ENCODE measurements at places on chromosomes 7 and 10.

DNA sequence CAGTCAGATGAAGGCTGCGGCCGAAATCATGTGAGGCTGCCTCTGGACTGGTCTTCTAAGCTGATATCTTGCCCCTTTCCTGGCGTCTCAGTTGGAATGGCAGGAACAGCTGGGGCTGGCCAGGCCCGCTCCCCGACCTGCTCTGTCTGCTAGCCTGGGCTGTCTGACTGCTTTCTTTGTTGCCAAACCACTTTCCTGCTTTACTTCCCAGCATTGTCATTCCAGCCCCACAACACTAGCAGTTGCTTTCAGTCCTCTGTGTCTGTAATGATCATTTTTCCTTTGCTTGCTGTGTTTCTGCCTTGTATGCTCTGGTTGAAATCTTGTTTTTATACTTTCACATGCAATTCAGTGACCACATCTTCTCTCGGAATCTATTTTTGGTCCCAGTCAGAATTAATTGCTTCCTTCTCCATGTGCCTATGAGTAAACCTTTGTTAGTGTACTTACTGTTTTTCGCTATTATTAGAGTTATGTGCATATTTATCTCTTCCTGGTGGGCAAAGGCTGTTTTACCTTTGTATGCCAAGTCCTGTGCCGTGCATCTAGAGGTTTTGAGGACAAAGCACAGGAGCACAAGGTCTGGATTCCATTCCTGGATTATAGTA lies 21.6 kb downstream of the PRPF18 start:
- no peak for DNase-seq

- no peak for DNase-seq
These were observed 130.4 kb downstream of the MBL2 start for GRCh38 chr10:52642208-52642607.

DNA sequence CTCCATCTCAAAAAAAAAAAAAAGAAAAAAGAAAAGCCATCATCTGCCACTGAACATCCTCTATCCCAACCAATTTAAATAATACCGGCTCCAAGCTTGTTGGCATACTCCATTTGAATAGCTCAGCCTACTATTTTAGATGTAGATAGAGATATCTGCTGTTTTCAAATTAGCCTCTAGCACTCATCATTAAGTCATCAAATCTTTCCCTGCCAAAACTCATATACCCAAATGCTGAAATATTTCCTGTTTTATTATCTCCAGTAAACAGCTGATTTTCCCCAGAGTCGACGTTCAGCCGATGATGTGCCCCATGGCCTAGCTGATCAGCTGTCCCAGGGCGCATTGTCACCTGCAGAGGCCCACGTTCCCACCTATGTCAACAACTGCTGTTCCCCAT lies 34.5 kb upstream of the FRMD4A start:
- DNase-seq, result no peak

DNA sequence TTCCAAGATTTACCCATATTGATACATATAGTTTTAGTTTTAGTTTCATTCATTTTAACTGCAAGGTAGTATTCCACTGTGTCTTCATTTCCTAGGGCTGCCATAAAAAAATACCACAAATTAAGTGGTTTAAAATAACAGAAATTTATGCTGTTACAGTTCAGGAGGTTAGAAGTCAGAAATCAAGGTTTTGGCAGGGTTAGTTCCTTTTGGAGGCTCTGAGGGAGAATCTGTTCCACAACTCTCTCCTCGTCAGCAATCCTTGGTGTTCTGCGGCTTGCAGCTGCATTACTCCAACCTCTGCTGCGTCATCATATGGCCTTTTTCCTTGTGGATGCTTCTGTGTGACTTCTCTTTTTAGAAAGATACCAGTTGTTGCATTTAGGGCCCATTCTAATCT lies 176.2 kb downstream of the DNAJC1 start:
- no peak for DNase-seq

- no peak for DNase-seq
These were observed 13.9 kb downstream of the MYO1G start for GRCh38 chr7:44964831-44965440.

- no peak for DNase-seq
These were observed 16.2 kb upstream of the AHCYL2 start for GRCh38 chr7:129208667-129209066.

DNA sequence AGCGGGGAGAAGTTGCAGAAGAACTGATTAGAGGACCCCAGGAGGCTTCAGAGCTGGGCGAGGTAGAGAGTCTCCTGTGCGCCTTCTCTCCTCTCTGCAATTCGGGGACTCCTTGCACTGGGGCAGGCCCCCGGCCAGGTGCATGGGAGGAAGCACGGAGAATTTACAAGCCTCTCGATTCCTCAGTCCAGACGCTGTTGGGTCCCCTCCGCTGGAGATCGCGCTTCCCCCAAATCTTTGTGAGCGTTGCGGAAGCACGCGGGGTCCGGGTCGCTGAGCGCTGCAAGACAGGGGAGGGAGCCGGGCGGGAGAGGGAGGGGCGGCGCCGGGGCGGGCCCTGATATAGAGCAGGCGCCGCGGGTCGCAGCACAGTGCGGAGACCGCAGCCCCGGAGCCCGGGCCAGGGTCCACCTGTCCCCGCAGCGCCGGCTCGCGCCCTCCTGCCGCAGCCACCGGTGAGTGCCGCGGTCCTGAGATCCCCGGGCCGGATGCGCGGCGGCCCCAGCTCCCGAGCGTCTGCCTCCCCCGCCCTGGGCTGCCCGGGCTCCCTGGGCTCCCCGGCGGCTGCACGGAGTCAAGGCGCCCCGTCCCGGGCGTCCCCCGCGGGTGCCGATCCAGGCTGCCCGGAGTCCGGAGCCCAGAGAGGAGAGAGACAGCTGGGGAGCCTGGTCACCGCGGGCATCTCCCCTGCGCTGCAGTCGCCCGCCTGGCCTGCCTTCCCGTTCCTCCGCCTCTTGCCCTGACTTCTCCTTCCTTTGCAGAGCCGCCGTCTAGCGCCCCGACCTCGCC lies at the start of gene PLAU:
TSS of gene PLAU (plus strand) at position 369 of the 789 bp plus-strand sequence. CDS start 424 bp downstream, outside the sequence.
- no peak for DNase-seq

- no peak for DNase-seq
These were observed 43.1 kb upstream of the GATAD1 start for GRCh38 chr7:92404170-92404614.

DNA sequence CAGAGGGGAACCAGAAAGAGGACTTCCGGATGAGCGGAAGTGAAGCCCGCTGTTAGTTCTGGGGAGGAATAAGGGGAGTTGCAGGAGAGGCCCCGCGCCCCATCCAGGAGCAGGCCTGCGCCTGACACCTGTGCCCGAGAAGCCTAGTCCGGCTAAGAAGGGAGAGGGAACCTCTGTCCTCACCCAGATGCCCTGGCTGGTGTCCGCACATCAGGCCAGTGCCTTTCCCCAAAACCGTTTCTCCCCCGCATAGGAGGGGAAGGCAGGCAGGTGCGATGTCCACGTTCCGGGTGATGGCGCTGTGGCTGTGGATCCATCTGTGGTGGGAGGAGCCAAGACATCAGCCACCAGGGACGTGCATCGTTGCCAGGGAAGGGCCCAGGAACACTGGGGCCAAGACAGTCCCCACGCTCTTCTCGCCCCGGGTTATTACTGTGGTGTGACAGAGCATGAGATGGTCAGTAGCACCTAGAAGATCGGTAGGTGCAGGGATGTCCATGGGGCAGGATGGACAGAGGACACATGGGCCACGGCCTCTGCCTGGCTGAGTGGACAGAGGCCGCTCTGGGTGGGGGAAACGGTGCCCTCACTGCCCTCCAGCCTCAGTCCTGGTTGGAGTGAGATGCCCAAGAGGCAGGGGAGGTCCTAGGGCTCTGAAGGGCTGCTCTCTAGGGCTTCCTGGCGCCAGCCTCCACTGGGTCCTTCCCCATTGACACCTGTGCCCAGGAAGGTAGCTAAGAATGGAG lies 262.7 kb downstream of the CELF2 start:
- no peak for DNase-seq

DNA sequence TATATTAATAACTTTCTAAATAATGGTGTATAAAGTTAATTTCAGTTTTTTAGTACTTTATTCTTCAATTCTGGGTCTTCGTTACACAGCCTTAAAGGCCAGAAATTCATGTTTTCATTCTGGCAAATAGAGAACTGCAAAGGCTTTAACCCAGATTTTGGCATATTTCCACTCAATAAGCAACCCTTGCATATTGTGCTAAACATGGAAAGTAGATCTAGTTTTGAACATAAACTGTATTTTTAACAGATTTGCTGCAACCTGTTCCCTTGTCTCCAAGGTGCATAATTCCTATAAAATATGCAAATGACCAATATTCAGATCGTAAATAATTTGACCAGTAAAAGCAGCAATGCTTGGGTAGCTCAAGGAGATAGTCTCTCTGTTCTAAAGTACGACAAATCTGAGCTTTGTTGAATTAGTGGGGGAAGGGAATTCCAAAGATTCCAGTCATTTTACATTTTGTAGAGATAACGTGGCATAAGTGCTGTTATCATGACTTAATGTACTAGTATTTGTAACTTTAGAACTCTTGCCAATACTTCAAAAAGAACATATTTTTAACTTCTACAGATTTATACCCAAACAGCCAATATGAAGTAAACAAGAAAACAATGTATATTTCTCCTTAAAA lies 46.4 kb upstream of the RSBN1L start:
- DNase-seq, result no peak

DNA sequence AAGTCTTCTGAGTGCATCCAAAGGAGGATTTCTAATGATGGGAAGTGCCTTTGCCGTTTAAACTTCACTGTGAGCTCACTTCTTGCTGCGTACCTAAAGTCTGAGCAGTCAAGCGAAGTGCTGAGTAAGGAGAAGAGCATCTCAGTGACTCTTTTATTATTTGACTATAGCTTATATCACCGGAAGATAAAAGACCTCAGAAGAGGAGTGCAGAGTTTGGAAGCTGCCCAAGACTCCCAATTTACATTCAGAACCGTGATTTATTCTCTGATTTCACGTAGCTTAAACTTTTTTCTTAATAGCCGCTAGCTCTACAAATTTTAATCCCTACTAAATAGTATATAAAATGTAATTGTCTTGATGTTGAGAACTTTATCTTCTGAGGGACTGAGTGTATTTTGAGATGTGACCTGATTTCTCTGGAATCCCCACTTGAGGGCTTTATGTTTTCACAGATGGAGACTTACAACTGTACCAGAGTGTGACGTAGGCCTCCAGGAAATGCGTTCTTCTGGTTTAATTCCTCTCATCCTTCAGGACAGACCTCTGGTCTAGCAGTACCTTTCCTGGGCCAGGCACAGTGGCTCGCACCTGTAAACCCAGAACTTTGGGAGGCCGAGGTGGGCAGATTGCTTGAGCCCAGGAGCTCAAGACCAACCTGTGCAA lies 51.1 kb downstream of the CAMK1D start:
- no peak for DNase-seq

GRCh38 chr7:63117-63480 lies 129.3 kb upstream of the FAM20C start:
- DNase-seq, result no peak

GRCh38 chr7:50228148-50228547 lies 76.4 kb upstream of the IKZF1 start:
- DNase-seq, result no peak

DNA sequence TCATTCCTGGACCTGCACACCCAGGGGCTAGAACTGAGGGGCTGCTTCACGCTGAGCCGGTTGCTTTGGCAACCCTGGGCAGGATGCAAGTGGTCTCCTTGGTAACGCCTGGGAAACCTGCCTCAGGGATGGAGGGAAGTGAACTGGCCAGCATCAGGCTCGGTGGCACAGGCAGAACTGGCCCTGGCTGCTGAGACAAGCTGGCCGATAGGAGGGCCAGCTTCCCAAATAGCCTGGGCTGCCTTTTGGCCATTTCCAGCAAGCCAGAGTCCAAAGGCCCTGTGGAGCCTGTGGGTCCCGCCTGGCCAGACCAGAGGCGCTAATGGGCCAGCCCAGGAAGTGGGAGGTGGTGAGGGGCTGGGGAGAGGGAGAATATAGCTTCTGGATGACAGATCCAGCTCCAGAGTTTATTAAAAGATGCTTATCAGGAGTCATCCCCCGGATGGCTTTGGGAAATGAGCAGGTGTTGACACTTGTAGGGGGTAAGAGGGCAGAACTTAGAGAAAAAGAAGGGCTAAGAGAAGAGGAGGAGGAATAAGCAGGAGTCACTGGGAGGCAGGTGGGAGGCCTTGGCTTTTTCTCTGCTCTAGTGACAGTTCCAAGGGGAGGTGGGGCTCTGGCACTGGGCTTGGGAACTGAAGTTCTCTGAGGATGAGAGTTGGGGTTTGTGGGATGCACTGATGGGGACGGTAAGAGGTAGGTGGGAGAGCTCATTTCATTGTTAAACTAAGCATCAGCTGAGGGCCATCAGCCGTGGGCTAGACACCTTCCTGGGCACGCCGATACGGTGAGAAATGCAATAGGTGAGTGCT lies 9.6 kb downstream of the NEURL1 start:
- no peak for DNase-seq

DNA sequence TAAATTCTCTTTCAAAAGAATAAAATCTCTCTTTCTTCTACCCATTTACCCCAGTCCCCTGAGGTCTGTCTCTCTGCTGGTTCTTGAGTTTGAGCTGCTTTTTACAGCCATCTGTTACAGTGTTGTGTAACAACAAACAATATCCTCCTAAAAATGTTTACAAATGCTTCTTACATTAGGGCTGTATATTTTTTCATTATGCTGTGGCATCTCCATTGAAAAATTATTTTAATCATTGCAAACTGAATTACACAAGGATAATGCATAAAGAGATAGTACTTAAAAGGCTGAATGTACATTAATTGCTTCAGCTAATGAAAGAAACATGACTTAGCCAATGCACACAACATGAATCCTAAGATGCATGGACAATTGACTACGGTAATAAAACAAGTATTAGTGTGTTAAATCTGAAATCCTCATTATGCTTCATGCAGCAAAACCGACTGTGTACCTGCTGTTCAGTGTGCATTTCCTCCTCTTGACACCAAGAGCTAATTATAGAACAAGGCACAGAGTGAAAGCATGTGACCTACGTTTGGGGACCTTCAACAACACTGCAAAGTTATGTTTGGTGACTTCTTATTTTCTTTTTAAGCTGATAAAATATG lies 181.7 kb upstream of the RHOBTB1 start:
- DNase-seq, result no peak

- DNase-seq, result no peak
These were observed 765.1 kb downstream of the SUGCT start for GRCh38 chr7:40899636-40900507.

- DNase-seq, result no peak
These were observed 26.3 kb downstream of the GPR141 start for GRCh38 chr7:37709631-37710509.

- DNase-seq, result no peak
These were observed 126.2 kb upstream of the ETV1 start for GRCh38 chr7:14115701-14116100.

GRCh38 chr10:122213364-122213763 lies 57.7 kb upstream of the BTBD16 start:
- DNase-seq, result no peak

DNA sequence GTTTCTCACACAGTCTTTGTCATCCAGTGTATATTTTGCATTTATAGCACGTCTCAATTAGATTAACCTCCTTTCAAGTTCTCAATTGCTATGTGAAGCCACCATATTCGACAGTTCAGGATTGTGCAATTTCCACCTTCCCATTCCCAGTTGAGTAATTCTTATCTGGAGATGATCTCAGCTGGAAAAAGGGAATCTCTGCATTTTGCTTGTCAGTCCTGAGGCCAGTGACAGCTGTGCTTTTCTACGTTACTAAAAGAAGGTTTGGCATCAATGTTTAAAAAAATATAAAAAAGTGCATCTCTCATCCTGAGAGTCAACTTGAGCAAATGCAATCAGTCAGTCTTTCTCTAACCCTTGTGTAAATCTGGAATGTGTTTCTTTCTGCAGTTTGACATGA lies 247.7 kb downstream of the PRKG1 start:
- no peak for DNase-seq

Measured in HuH-7.5 (cell line).